ENCODE measurements at places on chromosomes 2 and 18. TPM values are rescaled to one million over a fixed set of nuclear protein-coding genes. Genes with fewer than 3 reads are reported as not detected.

- no peak for DNase-seq
These were observed 9.5 kb downstream of the COPS7B start for GRCh38 chr2:231795525-231796327.

The REEP1 gene
- total RNA-seq: 7.8 TPM

The RNASEH1 gene
- total RNA-seq: 18.6 TPM

The POTEI gene
- not detected for total RNA-seq

DNA sequence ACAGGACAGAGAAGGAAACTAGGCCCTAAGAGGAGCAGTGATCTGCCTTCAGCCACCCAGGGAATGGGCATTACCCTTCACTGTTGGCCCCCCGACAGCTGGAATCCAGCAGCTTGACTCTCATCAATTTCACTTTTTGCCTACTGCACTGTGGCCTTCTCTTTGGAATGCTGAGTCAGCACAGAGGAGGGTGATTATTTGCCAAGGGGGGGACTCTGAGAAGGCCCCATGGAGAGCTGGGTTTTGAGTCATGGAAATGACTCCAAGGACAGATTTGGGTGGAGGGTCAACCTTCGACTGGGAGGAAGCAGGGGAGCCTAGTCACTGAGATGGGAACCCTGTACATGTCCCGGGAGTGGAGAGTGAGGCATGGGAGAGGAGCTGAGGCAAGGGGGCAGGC, 38.1 kb upstream of the NTSR2 start:
- no peak for DNase-seq

DNA sequence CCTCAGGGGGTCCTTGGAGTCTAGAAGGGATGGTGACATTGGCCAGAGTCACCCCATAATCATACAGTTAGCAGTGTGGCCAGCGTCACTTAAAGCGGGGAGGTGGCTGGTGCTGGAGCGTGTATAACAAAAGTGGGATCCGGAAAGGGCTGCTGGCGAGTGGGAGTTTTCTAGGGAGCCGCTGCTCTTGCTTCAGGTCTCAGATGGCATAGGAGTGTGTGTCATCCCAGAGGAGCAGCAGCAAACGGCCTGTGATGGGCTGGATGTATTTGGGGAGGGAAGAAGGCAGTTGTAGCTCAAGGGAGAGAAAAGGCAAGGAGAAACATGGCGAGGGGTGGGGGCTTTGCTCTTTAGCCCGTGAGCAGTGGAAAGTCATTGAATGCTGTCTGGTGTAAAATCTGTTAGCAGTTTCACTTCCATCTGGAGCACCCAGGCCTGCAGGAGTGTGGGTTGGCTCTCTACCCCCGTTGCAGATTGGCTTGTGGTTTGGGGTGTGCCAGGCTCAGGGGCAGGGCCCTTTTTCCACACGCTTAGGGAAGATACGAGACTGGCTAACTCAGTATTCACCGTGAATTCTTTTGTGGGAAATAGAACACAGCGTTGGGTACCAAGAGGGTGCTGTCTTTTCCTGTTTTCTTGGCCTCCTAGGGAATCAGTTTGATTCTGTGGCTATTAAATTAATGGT, 120.5 kb downstream of the AGAP1 start:
- no peak for DNase-seq
